Stimulated activated CD8-positive, alpha-beta memory T cell treated with anti-CD3 and anti-CD28 coated beads, Interleukin-7, amount 100 ng/mL, for 24 hours (primary cell): ENCODE measurements at places on chromosomes 6 and 20.

DNA sequence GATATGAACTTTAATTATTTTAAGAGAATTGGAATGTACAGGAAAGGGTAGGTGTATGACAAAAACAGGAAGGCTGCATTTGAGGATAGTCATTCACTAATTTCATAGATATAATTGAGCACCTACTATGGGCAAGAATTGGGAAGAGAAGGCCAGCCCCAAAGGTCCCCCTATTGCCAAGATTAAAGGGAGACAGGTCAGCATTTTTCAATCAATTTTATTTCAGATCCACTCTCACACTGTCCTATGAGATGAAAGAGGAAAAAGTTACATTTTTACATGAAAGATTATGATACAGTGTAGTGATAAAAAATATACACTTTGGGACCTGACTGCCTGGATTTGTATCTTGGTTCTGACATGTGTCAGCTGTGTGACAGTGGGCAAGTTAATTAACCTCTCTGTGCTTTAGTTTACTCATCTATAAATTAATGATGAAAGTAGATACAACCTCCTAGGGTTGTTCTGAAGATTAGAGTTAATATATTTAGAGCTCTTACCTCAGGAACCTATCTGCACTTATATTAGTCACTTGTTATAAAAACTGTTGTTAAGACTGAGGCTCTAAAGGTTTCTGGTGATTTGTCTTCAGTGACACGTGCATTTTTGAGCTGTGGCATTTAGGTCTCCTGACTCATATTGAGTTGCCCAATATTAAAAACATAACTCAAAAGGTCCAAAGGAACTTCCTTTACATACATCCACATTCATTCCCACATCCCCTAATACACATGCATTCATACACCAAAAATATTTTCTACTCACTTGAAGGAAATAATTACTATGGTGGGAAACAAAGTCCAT lies 45.7 kb downstream of the SCGN start:
- no peak for DNase-seq

- DNase-seq: no peak
Measured at GRCh38 chr6:90118581-90118980, 178.1 kb downstream of the BACH2 start.

- DNase-seq: no peak
Measured at GRCh38 chr20:24773751-24774201, 175.3 kb upstream of the CST7 start.

- no peak for DNase-seq
Measured at GRCh38 chr6:21965016-21965415, 331.8 kb downstream of the PRL start.

GRCh38 chr6:122652431-122652830 lies 42.2 kb downstream of the PKIB start:
- no peak for DNase-seq

- DNase-seq: no peak
Measured at GRCh38 chr6:21807299-21808044, 213.9 kb downstream of the SOX4 start.

DNA sequence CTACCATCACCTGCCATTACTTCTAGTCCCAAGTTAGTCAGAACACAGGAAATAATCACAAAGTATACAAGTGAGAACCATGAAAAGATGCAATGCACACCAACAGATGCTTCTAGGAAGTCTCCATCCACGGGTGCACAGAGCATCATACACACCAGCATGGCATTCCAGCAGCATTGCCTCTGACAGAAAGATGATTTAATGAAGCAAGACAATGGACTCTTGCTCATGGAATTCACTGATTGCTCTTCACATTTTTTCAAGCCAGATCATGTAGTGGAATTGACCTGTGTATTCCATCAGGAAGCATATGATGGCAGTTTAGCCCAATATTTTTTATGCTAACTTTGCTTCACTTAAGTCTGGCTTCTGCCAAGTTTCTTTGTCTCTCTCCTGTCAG lies 406.3 kb upstream of the RGS17 start:
- DNase-seq: no peak

DNA sequence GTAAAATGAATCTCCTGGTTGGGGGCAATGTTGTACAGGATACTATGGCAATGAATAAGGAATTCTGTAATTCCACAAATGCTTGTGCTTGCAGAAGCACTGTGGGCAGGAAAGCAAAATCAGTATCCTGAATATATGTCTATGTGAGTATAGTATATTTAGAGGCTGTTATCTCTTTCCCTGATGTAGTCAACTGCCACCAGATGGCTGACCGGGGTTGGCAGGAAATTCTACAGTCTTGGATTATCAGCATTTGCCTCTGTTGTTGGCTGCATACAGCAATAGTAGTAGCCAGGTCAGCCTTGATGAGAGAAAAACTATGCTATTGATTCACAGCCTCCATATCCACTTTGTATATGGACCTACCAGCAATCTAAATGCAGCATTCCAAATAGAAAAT lies 425.1 kb upstream of the JAG1 start:
- no peak for DNase-seq

GRCh38 chr6:167244064-167244960 lies 46.8 kb upstream of the UNC93A start:
- DNase-seq: no peak
